HL-60 (cell line): ENCODE measurements at places on chromosomes 7 and 10.

GRCh38 chr7:55134359-55134725 lies 115.5 kb downstream of the EGFR start:
- DNase-seq, result no peak

DNA sequence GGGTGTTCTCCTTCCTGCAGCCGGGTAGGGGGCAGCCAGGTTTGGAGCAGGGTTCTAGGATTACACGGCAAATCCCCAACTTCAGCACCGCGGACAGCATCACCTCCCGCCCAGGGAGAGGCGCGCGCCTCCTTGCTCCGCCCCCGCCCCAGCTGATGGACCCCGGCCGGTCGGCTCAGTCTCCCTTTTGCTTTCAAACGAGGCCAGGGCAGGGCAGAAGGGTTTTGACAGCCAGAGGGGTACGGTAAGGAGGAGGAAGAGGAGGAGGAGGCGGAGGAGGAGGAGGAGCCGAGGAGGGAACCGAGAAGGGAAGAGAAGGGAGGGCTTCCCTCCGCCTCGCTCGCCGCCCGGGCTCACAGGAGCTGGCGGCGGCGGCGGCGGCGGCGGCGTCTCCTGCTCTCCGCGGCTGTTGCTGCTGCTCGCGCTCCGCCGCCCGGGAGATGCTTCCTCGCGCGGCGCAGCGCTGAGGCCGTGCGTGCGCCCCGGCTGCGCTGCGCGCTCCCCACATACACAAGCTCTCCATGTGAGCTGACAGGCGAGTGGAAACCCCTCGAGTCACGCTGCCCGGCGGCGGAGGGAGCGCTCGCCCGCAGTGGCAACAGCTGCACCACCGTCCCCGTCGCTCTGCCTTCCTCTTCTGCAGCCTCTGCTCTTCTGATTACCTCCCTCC lies 615 bp upstream of the CNTNAP2 start:
- peak; percentile 27 for DNase-seq

DNA sequence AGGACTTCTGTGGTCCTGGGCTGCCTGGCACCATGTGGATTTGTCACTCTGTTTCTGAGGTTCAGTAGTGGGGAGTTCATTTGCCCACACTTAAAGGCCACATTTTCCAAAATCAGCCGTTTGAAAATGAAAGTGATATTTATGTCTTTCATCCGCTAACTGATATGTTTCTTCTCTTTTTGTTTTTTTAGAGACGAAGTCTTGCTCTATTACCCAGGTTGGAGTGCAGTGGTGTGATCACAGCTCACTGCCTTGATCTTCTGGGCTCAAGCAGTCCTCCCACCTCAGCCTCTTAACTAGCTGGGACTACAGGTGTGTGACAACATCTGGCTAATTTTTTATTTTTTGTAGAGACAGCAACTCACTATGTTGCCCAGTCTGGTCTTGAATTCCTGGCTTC lies 58.6 kb downstream of the EBLN1 start:
- DNase-seq, result no peak

GRCh38 chr7:280461-280860 lies 9.5 kb upstream of the FOXL3 start:
- DNase-seq, result no peak

- no peak for DNase-seq
These were observed 11.5 kb downstream of the ZNF3 start for GRCh38 chr7:100069991-100070390.

DNA sequence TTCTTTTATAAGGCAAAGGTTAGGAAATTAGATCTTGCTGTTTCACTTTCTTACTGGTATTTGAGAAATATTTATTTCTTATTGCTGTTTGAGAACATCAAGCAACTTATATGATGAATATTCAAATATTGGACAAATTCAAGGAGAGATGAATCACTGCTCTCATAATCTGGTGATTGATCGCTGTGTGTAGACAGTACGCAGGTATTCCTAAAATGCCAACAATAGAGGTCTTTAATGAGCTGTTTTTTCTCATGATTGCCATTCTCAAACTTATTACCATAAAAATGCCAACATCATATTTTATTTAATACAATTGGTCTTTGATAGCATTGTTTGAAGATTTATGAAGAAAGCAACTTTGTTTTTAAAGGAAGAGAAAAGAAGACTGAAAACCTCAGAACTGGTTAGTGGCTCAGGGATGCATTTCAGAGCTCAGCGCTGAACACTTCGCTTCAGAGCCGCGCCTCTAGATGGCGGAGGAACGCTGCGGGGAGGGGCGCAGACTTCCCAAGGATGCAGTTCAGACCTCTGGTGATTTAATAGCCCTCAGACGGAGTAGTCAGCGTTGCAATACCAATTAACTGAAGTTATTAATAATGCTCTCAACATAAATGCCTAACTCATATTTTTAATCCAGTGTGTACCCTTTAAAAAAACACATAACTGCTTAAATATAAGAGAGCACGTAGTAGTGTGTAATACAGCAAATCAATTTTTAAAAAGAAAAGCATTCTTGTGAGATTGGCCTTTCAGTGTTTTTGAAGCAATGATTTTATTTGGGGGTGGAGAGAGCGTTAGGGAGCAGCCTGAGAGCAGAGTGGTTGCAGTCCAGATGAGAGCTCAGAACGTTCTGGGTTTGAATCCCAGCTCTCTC lies 38.5 kb upstream of the STEAP4 start:
- DNase-seq, result peak; percentile 38

- DNase-seq, result no peak
These were observed 326.2 kb upstream of the POT1 start for GRCh38 chr7:125255810-125256209.

DNA sequence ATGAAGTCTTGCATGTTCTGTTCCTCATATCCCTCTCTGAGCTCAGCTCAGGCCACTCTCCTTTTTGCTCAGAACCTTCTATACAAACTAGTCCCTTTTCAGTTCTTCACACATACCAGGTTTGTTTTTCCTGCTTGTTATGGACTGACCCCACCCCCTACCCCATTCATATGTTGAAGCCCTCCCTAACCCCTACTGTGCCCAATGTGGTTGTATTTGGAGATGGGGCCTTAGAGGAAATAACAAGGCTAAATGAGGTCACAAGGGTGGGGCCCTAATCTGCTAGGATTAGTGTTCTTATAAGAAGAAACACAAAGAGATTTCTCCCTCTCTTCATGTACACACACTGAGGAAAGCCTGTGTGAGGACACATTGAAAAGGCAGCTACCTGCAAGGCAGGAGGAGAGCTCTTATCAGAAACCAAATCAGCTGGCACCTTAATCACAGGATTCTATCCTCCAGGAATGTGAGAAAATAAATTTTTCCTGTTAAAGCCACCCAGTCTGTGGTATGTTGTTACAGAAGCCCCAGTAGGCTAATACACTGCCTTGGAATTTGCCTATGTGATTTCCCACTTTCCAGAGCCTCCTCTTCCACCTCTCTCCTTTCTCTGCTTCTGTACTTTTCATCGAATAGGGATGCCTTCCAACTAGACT lies 67.3 kb upstream of the DNAJB12 start:
- no peak for DNase-seq

GRCh38 chr10:132329565-132330485 lies 2.2 kb upstream of the LRRC27 start:
- DNase-seq, result no peak

GRCh38 chr10:84138478-84139125 lies 707 bp upstream of the GHITM start:
- DNase-seq, result no peak

DNA sequence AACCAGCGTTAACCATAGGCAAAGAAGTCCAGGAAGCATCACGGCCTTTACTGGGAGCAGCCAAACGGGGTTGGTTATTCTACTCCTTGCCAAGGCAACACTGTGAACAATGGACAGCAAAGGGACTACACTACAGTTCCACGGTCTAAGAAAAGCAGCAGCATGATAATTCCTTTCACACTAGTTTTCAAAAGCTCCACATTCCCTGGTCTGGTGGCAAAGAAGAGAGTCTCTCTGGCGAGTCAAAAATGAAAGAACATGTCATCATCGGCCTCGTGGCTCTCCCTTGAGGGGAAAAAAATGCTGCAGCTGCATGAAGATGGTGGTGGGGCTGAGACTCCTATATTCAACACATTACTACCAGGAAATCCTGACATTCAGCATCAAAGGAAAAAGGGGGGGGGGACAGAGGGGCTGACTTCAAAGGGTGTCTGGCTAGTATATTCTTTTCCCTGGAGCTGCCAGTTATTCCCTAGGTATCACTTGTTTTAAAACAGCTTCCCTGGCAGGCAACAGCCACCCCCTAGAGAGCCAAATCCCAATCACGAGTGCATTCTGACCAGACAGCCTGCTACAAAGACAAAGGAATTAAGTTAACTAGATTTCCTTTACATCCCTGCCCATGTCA lies 49.1 kb downstream of the SLC37A3 start:
- no peak for DNase-seq

GRCh38 chr10:119368581-119368980 lies 161.2 kb downstream of the GRK5 start:
- no peak for DNase-seq

DNA sequence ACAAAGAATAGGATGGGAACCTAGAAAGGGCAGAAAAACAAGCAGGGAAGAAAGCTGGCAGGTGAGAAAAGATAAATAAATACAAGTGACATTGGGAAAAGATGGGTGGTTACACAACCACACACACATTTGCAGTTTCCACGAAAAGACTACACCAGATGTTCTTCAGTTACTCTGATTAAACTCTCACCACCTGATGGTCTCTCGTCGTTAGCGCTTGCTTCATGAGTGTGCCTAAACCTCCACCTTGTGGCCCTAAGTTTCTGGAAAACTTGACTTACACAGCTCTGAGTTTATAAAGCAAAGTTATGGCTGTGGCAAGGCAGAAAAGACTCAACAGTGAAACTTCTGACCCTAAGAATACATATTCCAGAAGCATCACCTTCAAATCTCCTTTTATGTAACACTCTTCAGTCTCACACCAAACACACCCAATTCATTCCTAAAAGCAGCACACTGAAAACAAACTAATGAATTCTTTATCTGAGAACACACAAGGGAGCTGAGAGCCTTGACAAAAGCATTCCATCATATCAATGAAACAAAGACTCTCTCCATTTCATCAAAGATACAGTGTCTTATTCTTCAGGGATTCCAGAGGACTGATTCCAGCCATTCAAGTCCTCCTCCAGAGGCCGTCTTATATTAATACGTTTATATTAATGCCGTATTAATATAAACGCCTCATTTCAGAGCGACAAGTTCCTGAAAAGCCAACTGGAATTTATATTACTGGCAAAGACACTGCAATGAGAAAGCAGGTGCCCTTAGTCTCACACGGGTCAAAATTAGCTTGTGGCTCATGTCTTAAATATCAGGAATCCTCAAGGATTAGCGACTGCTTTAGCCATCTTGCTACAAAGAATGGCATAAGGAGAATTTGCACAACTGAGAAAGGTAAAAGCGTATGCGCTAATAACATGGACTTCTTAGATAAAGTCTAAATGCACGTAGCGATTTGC lies 77.6 kb downstream of the RNF216 start:
- no peak for DNase-seq

DNA sequence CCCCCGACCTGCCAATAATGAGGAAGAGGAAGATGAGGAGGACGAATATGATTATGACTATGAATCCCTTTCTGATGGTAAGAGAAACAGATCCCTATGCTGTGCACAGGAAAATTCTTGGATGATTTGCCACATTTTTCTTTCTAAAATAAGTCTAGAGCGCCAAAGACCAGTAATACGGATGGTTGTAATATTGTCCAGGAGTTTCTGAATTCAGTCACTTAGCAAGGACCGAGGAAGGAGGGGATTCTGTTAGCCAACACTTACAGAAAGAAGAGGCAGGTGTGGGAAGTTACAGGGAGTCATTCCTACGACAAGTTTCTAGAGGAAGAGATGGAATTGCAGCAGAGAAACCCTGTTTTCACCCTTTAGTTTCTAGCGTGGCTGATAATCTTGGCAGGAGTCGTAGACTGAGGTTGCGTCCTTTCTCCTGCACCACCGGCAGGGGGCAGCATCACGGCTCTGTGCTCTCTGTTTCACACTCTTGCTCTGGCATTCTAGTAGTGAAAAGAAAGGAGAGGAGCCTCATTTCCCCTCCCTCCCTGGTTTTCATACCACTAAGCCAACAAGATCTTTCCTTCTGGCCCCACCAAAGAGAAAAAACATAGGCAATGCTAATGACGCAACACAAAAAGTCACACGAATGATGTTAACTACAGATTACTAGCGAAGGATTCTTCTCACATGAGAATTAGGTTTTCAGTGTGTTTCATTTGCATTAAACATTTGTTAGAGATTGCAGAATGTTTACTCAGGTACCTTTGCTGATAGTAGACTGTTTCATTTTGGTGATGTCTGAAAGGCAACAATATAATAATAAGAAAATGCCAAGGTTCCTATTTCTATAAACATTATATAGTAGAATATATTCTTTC lies 82.7 kb downstream of the NOC3L start:
- DNase-seq, result peak; percentile 28

DNA sequence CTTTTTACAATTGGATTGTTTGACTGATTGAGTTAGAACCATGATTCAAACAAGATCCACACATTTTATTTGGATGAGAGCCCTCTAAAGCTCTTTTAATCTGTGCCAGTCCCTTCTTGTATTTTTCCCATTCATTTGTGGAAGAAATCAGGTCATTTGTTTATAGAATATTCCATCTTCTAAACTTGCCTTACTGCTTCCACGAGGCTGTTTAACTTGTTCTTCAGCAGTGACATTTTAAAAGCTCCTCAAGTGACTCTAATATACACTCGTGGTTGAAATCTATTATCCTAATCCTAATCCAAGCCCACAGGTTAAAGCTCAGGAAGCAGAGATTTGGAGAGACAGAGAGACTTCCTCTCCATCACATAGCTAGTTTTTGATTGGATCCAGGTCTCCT lies 155.4 kb upstream of the SVIL start:
- DNase-seq, result no peak

GRCh38 chr10:23413629-23414089 lies 25.2 kb upstream of the OTUD1 start:
- no peak for DNase-seq

DNA sequence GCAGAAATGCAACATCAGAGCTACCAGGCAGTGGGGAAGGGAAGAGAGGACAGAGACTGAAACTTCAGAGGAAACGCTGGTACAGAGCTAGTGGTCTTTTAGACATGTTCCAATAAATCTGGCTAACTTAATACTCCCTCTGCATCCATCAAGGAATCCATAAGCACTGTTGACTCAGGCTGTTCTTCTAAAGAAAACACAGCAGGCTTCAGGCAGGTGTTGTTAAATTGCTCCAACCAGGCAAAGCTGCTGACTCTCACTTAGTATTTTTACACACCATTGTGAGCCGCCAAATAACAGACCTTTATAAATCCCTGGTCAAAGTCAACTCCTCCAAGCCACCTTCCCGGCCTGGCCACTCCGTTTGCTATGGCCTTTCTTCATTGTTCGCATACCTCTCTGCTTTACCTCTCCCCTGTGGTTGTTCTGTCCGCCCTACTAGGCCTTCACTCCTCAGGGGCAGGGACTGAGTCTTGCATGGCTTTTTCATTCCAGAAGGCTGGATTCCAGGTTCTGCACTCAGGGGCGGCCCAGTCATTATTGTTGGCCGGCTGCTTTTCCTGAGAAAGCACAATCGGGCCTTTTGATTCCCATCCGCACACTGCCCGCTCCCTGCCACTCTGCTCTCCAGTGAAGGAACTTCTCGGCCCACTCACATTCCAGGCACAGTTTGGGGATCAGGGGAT lies 18.4 kb downstream of the CREB3L2 start:
- DNase-seq, result no peak

- peak; percentile 32 for DNase-seq
These were observed 41.1 kb upstream of the STMP1 start for GRCh38 chr7:135620980-135621850.
